ENCODE measurements at places on chromosomes 5 and 9. TPM values are rescaled to one million over a fixed set of nuclear protein-coding genes. Genes with fewer than 3 reads are reported as not detected.

DNA sequence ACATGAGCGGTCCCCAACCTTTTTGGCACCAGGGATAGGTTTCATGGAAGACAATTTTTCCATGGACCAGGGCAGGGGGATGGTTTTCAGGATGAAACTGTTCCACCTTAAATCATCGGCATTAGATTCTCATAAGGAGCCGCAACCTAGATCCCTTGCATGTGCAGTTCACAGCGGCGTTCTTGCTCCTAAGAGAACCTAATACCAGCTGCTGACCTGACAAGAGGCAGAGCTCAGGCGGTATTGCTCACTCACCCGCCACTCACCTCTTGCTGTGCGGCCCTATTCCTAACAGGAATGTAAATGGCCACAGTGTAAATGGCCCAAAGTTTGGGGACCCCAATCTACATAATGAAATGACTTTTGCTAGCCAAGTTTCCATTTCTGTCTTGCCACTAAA is 3.1 kb upstream of the PLIN2 start:
- no peaks in the 10 kb centered on the region for H3K36me3 ChIP-seq
- H3K27me3 ChIP-seq: no peaks in the 10 kb centered on the region
- H3K27ac ChIP-seq: no peak overlapping the region
- peaks cover 21% of the 10 kb centered on the region for H3K4me1 ChIP-seq
- no peak overlapping the region for H3K4me3 ChIP-seq
- DNase-seq: no peak

DNA sequence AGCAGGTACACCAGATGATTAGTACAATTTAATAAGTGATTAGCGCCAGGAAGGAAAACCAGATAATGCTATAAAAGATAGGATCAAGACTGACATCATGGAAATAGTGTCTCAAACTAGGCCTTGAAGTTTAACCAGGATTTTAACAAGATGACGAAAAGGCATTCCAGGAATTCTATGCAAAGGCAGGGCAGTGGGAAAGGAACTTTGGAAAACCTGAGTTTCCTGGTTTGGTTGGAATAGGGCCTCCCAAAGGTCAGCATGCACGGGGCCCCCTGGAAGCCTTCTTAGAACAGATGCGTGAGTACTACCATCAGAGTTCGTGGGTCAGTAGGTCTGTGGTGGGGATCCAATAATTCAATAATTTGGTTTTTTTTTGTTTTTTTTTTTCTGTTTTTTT is 935.2 kb upstream of the DMAC1 start:
- H3K27ac ChIP-seq: no peak overlapping the region
- DNase-seq: peak; percentile 55
- H3K4me3 ChIP-seq: no peak overlapping the region

GRCh38 chr9:35981699-35982098 is 23.7 kb upstream of the OR2S2 start:
- no peaks in the 10 kb centered on the region for H3K36me3 ChIP-seq
- H3K27me3 ChIP-seq: peaks cover 2% of the 10 kb centered on the region
- peaks cover 7% of the 10 kb centered on the region for H3K4me1 ChIP-seq
- DNase-seq: no peak
- H3K4me3 ChIP-seq: no peak overlapping the region

Gene TTC16
- total RNA-seq: not detected

DNA sequence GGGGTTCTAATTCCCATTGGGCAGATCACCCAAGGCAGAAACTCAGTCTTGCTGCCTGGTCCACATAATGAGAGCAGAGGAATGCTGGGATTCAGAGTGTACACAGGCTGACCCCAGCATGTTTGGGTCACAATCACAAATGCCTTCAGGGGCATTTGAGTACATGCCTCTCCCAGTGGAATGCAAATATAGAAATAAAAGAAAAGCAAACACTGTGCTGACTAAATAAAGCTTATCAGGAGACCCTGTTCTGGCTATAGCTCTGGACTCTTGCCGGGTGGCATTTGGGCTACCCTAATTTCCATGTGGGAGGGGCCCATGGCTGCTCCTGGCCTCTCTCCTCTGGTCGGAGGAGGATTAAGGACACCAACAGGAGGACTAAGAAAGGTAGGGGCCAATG is 121.4 kb downstream of the DOCK8 start:
- H3K4me1 ChIP-seq: no peaks in the 10 kb centered on the region
- H3K27ac ChIP-seq: no peak overlapping the region
- H3K27me3 ChIP-seq: no peaks in the 10 kb centered on the region

All from endothelial cell of umbilical vein (primary cell).